ENCODE measurements at places on chromosomes 5 and 9.

- no peak for DNase-seq
These were observed 7.6 kb upstream of the CLPTM1L start for GRCh38 chr5:1352231-1353219.

DNA sequence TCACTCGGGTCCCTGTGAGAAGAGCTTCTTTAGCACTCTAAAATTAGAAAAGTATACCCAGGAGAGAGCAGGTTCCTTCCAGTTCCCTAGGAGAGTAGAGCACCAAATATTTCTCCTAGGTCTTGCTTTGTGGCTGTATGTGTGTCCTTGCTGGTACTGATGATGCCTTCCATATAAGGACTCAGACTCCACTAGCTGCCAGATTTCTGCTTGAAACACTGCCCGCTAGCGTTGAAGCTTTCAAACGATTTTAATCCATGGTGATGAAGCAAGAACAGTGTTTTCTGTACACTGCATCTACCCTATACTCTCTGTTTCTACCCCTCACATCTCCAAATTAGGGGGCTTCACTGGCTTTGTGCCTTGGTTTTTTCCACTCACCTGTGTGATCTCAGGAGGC, 2.4 kb upstream of the SMC2 start:
- DNase-seq, result no peak

DNA sequence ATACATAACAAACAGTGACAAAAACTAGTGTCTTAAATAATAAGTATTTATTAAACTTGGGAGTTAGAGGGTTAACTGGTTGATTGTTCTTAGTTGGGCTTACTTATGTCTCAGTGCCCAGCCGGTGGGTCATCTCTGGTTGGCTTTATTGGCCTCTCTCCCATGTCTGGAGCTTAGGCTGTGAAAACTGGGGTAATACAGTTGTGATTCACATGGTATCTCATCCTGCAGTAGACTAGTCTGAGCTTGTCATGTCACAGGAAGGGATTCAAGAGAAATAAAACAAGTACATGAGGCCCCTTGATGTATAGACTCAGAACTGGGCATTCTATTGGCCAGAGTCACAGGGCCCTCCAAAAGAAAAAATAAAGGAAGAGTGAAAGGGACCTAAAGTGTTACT, 466.4 kb upstream of the SMC2 start:
- DNase-seq, result no peak

GRCh38 chr9:3028535-3028934, 184.6 kb upstream of the PUM3 start:
- peak; percentile 59 for DNase-seq

GRCh38 chr5:127335381-127335780, 44.8 kb downstream of the MEGF10 start:
- no peak for DNase-seq

DNA sequence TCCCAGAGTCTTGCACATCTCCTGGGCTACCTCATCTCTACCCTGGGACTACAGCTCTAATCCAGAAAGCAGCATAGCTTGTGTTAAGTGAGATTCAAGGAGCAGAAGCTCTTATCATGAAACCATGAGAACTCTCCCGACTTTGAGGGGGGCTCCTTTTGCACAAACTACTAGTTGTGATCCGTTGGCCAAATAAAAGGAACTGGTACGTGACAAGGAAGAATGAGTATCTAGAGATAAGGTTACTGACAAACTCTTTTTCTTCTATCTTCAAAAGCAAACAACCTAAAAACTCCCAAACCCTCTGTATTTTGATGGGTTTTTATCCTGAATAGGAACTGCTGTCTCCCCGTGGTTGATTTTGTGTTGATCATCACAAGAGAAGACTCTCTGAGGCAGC, 168.5 kb downstream of the SLC24A2 start:
- no peak for DNase-seq

DNA sequence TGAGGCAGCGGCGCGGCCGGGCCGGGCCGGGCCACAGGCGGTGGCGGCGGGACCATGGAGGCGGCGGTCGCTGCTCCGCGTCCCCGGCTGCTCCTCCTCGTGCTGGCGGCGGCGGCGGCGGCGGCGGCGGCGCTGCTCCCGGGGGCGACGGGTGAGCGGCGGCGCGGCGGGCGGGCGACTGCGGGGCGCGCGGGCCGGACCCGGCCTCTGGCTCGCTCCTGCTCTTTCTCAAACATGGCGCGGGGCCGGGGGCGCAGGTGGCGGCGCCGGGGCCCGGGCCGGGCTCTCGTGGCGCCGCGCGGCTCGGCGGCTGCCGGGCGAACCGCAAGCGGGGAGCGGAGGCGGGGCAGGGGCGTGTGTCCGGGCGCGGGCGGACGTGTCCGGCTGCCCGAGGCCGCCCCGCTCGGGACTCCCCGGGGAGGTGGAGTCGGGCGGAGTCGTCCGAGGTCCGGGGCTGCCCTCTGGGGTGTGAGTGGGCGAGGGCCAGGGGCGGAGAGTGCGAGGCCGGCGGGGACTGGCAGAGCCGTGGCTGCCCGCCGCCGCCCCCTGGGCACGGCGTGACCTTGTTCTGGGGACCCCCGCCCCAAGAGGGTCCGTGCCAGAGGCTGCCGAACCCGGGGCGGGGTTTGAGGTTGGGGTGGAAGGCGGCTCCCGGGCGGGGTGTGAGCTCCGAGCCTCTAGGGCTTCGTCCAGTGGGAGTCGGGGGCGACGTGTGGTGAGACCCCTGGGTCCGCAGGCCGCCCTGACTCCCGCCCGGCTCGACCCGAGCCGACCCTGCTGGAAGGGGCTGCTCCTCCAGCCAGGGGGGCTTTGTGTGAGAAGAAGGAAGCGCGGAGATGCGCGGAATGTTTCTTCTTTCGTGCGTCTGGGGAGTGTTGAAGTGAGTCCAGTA, 485 bp downstream of the TGFBR1 start:
- peak; percentile 47 for DNase-seq

DNA sequence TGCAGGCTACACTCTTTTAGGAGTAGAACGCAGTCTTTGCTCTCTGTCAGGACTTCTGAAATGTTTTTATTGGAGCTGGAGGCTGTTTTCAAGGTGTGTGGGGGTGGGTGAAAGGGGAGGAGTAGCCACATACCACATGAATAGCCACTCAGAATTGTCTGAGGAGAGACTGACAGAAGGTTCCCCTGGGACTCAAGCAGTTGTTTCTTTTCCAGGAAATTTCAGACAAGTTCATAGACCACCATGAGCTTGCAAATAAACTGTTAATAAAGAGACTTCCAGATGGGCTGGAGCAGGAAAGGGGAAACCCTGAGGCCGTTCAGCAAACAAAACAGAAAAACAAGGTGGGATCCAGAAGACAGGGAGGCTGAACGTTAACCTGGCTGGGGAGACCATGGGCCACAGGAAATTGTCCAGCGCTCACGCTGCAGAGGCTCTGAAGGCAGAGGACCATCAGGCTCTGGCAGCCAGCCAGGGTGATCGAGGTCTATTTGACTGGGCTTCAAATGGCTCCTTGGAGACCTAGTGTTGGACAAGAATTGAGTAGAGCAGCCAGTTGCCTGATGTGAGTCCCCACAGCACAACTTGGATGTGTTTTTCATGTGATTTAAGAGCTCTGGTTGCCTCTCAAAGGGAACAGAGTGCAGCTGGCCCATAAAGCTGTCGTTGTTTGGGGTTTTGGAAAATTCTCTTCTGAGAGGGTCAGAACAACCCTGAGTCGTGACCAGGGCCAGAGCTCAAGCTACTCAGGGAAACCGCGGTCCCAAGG, 159.2 kb upstream of the RAI14 start:
- no peak for DNase-seq

DNA sequence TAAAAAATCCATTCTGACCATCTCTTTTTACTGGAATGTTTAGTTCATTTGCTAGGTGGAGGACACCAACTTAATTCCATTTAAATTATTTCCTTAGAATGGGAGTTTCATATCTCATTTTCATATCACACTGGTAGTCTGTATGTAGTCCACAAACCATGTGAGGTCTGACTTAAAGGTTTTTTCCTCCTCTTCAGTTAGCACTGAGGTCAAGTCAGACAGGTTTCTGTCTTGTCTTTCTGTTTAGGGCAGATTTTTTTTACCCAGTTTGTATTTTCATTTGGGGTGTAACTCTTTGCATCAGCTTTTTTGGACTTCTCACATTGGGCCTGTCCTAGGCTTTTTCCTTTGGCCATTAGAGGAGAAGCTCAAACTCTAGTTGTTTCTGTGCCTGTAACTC, 75.3 kb downstream of the RANBP17 start:
- no peak for DNase-seq

DNA sequence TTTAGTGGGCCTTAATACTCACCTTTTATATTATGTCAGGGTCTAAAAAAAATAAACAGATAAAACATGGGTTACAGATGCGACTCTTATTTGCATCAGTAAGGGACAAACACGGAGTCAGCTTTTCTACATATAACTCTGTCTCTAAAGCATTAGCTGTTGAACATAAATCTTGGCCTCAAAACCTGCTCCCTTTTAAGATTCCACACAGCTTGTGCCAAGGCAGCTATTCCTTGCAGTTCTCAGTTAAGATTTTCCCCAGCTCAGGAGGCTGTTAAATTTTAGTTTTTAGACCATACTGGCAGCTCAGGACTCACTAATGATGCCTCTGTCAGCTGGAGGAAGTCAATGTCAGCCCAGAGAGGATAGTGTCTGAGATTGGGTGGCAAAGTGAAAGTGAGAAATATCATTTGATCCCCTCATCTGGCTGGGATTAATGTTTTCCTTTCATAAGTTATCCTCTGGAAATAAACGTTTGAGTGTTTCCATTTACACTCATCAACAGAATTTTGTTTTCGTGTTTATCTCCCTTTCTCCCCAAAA, 287.5 kb downstream of the ELAVL2 start:
- no peak for DNase-seq

Data from A172 (cell line).